ENCODE measurements at places on chromosomes 4 and X.

DNA sequence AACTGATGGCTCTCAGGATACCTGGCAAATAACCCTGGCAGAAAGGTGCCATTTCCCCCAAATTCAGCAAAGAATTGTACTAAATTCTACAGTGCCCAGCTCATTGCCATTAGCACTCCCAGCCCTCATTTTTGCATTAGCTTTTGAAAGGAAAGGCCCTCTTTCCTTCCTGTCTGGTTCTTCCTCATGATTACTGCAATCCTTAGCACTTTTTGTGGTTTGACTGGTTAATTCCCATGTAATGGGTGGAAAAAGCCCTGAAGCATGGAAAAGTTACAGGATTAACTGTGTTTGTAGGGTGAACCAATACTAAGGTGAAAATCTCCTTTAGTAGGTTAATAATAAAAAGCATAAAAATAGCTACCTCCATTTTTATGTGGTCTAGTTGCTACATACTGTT is 139.5 kb downstream of the NPNT start:
- no peak for DNase-seq

GRCh38 chrX:51876441-51876840 is 17.0 kb upstream of the MAGED1 start:
- no peak for DNase-seq

- no peak for DNase-seq
These were observed 2.9 kb downstream of the TBL1X start for GRCh38 chrX:9467751-9468150.

DNA sequence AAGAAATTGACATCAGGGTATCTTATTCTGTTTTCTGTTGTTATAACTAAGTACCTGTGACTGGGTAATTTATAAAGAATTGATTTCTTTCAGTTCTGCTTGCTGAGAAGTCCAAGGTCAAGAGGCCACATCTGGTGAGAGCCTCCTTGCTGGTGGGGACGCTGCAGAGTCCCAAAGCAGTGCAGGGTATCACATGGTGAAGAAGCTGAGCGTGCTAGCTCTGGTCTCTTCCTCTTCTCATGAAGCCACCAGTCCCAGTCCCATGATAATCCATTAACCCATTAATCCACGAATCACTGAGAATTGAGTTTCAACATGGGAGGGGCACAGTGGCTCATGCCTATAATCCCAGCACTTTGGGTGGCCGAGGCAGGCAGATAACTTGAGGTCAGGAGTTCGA is 18.0 kb downstream of the RBMX start:
- DNase-seq = no peak

DNA sequence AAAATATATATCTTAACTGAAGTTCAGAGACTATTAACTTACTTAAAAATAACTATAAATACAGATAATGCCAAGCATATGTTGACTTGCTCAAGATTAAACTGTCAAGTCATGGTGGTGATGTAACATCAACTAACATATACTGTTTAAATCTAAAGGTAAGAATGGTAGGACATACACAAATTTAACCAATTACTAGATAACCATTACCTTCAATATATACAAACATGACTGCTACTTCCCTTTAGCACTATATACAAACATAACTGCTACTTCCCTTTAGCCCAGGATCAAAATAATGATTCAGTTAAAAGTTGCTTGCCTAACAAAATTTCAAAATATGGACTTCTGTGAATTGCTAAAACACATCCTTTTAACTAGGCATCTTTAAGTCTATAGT is 14.9 kb downstream of the HNRNPD start:
- DNase-seq = no peak

- peak; percentile 18 for DNase-seq
These were observed 309.9 kb downstream of the ARAP2 start for GRCh38 chr4:35934320-35934981.

- no peak for DNase-seq
These were observed 51.5 kb upstream of the TBC1D9 start for GRCh38 chr4:140807491-140808252.

GRCh38 chrX:1423215-1423614 is 29.5 kb downstream of the ASMTL start:
- DNase-seq = no peak

- DNase-seq = no peak
These were observed 41.6 kb upstream of the TLR3 start for GRCh38 chr4:186027405-186027804.

DNA sequence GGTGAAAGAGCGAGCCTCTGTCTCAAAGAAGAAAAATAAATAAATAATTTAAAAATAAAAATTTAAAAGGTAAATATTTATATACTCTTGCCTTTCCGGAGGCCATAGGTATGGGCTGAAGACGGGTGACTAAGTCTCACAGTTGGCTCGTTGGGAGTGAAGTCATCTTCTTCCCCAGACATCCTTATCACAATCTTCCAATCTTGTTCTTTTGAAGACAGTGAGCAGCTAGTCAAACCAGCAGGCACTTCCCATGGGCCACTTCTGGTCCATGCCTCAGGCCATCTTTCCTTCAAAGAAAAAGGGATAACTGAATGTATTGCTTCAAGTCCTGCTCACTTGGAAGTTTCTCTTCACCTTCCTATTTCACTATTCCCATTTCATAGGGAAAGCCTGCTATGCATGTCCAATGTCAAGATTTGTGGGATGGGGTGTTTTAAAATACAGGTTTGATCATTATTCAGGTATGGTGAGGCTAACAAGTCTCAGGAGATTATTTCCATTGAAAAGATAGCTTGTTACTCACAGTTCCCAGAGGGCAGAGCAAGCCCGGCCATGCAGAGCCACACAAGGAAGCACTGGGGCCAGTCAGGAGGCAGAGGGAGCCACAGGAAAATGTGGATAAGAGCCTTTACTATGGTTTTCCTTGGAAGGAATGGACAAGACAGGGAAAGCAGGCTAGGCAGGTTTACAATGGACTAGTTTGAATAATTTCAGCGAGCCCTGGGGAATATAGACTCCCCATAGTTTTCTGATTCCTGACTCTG is 33.3 kb upstream of the VCX2 start:
- no peak for DNase-seq

DNA sequence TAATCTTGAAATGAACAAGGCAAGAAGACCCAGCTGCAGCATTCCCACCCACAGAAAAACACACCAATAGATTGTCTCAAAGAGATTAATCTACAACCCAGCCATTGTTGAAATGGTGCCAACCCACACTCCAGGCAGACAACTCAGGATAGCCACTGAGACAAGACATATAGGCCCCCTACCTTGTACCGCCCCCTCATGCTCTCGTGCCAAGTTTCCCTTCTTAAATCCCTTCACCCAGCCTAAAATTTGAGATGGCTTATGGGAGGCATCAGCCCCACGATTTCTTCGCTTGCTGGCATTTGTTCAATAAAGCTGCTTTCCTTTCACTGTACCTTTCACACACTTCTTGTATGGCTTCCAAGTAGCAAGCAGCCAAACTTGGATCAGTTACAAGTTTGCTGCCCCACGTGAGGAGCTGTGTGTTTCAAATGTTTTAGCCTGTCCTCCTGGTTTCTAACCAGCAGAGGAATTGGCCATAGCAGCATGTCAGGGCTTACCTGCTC is 1754.1 kb downstream of the C4orf33 start:
- no peak for DNase-seq

GRCh38 chrX:135520022-135520552 is 373 bp upstream of the INTS6L start:
- DNase-seq = peak; percentile 58

GRCh38 chrX:120456973-120457372 is 12.1 kb downstream of the LAMP2 start:
- no peak for DNase-seq

- no peak for DNase-seq
These were observed 547.7 kb upstream of the DIPK2B start for GRCh38 chrX:45748369-45748774.

GRCh38 chr4:162981823-162982222 is 184.9 kb downstream of the NAF1 start:
- no peak for DNase-seq

DNA sequence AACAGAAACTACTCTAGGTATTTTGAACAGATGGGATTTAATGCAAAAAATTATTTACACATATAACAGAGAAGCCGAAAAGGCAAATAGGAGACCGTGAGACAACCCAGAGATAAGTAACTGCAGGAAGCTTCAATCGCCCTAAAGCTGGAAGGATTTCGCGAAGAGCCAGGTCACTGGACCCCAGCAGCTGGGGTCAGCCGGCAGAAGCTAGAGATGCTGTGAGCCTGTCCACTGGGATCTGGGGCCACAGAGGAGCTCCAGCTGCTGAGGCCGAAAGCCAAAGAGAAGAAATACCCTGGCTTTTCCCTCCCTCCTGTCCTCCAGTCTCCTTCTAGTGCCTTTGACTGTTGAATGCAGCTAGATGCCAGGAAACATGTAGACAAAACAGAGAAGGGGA is 192.8 kb upstream of the BCOR start:
- no peak for DNase-seq

DNA sequence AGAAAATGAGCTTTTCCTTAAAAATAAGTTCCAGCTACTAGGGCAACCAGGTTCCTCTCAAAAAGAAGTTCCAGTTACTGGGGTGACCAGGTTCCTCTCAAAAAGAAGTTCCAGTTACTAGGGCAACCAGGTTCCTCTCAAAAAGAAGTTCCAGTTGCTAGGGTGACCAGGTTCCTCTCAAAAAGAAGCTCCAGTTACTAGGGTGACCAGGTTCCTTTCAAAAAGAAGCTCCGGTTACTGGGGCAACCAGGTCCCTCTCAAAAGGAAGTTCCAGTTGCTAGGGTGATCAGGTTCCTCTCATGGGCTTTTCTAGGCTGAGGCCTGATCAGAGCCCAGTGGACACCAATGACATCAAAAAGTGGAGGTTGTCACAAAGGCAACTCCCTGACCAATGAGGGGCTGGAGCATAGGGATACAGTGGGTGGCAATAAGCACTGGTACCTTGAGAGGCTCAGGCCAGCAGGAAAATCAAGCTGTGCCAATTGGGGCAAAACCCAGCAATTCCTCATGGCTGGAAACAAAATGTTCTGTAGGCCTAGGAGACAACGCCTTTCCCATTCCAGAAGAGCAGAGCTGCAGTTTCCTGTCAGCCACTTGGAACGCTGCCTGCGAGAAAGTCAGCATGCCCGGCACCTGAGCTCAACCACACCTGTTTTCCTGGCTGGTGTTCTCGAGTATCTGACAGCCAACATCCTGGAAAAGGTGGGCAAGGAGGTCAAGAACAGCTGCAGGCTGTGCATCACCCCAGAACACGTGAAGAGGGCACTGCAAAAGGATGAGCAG is 12.3 kb upstream of the SYTL5 start:
- DNase-seq = no peak

GRCh38 chrX:56947699-56948098 is 47.6 kb downstream of the SPIN3 start:
- no peak for DNase-seq

DNA sequence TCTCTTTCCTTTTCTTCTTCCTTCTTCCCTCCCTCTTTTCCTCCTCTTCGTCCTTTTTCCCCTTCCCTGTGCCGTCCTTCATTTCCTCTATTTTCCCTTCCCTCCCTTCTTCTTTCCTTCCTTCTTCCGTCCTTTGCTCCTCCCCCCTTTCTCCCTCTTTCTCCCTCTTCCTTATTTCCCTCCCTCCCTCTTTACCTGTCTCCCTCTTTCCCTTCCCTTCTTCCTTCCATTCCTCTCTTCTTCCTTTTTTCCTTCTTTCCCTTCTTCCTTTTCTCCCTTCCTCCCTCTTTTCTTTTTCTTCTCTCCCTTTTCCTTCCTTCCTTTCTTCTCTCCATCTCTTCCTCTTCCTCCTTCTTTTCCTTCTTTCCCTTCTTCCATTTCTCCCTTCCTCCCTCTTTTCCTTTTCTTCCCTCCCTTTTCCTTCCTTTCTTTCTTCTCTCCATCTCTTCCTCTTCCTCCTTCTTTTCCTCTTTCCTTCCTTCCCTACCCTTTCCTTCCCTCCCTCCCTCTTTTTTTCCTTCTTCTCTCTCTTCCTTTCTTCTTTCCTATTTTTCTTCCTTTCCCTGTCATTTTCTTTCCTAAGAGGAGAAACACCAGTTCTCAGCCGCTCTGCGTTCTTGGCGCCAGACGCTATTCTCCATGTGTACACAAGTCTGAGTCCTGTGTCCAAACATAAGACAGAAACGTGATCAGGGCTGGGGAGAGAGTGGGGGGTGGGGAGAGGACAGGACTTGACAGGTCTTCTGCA is 597.1 kb downstream of the MID1IP1 start:
- DNase-seq = no peak

GRCh38 chr4:186570193-186570996 is 15.0 kb upstream of the MTNR1A start:
- DNase-seq = peak; percentile 18

GRCh38 chr4:54315561-54316538 is 86.8 kb downstream of the PDGFRA start:
- DNase-seq = no peak

- no peak for DNase-seq
These were observed 216.7 kb downstream of the HS6ST2 start for GRCh38 chrX:132741689-132742088.

DNA sequence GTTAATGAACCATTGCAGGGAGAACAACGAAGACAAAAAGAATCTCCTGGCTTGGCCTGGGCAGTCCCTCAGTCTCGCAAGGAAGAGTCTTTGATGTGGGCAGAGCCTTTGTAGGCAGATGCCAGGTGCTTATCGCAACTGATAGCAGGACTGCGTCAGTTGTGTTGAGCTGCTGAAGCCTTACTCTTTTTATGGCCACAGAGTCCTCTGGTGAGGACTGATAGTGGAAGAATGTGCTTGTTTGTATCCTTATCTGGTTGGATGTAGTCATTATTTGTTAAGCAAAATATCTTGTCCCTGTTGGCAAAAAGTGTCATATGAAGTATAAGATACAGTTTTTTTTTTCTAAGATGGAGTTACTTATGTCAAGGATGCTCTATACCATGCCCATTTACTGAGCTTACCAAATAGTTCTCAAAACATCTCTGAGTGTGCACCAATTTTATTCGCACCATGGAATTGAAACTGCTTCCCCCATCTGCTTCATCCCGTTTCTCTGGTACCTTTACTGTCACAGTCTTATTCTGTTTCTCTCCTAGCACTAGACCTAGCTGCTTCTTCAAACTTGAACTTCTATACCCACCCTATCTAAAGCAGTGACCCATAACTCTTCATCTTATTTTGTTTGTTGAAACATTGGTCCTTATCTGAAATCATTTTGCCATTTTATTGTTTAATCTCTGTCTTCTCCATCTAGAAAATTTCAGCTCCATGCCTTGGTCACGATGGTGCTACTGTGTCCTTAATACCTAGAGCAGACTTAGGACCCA is 47.0 kb upstream of the SPRY1 start:
- no peak for DNase-seq

- DNase-seq = no peak
These were observed 13.6 kb downstream of the PDCL2 start for GRCh38 chr4:55578341-55579010.

- no peak for DNase-seq
These were observed 25.0 kb downstream of the FLNA start for GRCh38 chrX:154349359-154349935.

DNA sequence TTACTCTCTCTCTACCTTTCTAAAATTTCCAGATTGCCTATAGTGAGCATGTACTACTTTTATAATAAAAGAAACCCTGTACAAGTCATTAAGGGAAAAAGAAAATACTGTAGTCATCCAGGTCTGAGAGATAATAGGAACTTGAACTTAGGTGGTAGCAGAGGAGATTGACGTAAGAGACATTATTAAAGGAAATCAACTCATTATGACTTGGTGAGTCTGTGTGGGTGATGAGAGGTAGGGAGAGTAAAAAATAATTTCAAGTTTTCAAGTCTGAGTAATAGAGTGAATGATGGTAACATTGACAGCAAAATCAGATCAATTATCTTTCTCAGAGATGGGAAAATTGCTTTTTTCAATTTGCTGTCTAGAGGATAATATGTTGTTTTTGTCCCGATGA is 44.0 kb upstream of the ZCCHC12 start:
- no peak for DNase-seq
